IMR-90 (cell line): ENCODE measurements at places on chromosomes 6 and 20.

- DNase-seq: no peak
Observed at GRCh38 chr20:48166082-48166835, 381.0 kb upstream of the SULF2 start.

DNA sequence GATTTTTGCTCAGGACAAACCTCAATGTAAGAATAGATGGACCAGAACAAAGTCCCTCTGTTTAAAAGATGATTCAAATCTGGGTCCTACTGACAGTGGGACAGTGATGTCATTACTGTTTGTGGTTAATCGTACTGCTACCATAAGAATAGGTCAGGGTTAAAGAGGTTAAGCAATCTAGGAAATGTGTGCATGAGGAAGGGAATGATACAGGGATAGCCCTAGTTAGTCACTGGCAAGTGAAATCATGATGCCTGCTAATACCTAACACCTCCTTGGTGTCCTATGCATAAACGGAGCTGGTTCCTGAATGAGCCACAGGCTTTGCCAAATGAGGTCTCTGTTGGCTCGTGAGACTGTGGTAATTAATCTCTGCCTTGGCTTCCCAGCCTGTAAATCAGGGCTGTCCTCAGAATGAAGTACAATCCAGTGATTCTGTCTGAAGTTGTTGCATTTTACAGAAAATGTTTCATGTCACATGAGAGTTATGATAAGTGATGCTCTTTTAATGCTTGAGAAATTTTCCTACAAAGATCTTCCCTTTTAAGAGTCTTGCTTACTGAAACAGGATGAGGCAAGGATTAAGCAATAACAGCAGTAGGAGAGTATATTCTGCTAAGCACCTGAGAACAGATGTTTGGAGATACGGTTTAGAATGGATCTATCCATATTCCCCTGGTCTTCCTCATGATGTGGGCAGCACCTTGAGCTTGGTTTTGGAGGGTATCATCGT is 3.8 kb downstream of the MEP1A start:
- DNase-seq: no peak

GRCh38 chr6:94213226-94213625 is 793.9 kb upstream of the EPHA7 start:
- DNase-seq: no peak

DNA sequence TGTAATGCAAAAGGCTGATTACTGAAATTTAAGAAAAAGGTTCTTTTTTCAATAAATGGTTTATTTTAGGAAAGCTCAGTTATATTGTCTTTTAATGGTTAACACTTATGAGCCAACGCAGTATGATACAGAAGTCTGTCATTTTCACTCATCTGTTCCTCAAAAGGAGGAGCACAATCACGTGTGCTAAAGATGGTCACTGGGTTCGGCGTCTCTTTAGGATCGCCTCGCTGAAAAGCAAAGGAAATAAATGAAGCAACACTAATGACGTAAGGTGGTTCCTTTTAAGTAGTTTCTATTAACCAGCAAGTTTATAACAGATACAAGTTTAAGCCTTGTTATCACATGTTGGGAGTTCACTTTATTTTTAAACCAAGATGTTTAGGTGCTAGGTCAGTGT is 125.7 kb downstream of the MAP3K4 start:
- DNase-seq: no peak

GRCh38 chr6:169913096-169913638 is 161.7 kb downstream of the ERMARD start:
- DNase-seq: no peak

- DNase-seq: peak; percentile 86
Observed at GRCh38 chr20:17835240-17835933, 133.2 kb downstream of the SNX5 start.
